Tibial nerve (tissue), 4 donors: ENCODE measurements at places on chromosomes 13 and 19.

- DNase-seq: no peak
Measured at GRCh38 chr13:112444416-112445399, 68.6 kb downstream of the SPACA7 start.

DNA sequence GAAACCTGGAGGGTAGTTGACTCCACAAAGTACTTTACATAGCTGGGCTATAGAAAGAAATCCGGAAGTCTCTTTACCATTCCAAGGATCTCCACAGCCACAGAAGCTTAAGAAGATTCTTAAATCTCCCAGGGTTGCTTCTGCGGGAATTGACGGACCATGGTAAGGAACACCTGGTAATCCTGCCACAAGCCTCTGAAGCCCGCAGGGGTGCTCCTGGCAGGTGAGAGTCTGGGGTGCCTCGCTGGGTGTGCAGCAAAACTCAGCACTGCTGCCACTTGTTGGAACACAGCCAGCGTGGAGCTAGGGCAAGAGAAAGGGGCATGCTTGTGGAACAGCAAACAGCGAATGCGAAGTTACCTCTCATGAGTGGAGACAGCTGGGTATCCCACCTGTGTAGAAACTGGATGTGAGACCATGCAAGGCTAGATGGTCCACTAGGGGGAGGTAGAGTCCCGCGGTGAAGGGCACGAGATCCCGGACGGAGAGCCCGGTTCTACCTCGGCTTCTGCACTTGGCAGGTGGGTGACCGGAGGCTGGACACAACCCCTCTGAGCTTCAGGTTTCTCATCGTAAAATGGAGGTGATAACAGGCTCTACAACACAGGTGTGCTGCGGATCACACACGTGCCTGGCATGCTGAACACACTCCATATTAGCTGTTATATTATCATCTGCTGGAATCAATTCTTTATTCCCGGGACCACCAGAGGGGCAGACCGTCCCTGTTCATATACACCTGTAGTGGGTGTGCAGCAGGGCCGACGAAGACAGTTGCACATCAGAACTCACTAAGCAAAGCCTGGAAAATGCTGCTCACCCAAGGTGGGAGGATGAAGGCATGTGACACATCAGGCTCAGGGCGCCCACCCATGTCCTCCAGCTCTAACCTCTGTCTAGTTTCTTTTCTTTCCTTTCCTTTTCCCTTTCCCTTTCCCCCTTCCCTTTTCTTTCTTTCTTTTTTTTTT is 24.1 kb upstream of the UBAC2 start:
- DNase-seq: peak; percentile 36

DNA sequence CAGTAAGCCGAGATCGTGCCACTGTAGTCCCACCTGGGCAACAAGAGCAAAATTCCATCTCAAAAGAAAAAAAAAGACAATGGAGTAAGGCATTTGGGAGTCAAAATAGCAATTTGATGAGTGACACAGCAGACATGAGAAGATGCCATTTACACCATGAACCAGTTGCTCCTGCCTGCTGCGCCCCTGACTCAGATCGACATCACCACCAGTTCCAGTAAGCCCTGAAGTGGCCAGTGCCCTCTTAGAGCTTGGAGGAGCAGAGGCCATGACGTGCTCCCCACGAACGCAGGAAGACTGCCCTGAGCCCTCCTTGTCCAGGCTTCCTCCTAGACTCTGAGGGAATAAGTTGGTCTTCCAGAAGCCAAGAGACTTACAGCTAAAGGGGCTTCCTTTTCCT is 339.2 kb downstream of the MYO16 start:
- DNase-seq: no peak

DNA sequence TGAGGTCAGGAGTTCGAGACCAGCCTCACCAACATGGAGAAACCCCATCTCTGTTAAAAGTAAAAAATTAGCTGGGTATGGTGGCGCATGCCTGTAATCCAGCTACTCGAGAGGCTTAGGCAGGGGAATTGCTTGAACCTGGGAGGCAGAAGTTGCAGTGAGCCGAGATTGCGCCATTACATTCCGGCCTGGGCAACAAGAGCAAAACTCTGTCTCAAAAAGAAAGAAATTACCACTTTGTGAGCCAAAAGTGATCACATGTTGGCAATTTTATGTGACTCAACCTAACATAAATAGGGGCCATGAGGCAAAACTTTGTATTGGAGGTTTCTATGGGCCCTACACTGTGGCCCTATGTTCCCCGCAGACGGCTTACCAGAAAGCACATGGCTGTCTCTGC is 72.2 kb downstream of the MAP4K1 start:
- DNase-seq: no peak

- DNase-seq: peak; percentile 7
Measured at GRCh38 chr13:113657851-113658741, at the start of gene ATP4B. Gene ATP4B, minus strand, starts transcription at chr13:113658198. Its CDS starts 54 bp downstream, at chr13:113658144.

DNA sequence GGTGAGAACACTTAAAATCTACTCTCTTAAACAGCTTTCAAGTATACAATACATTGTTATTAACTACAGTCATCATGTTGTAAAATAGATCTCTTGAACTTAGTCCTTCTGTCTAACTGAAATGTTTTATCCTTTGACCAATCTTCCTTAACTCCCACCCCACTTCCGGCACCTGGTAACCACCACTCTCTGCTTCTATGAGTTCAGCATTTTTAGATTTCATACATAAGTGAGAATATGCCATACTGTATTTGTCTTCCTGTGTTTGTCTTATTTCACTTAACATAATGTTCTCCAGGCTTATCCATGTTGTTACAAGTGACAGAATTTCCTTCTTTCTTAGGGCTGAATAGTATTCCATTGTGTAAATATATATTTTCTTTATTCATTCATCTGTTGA is 144.1 kb upstream of the TRPC4 start:
- DNase-seq: no peak

DNA sequence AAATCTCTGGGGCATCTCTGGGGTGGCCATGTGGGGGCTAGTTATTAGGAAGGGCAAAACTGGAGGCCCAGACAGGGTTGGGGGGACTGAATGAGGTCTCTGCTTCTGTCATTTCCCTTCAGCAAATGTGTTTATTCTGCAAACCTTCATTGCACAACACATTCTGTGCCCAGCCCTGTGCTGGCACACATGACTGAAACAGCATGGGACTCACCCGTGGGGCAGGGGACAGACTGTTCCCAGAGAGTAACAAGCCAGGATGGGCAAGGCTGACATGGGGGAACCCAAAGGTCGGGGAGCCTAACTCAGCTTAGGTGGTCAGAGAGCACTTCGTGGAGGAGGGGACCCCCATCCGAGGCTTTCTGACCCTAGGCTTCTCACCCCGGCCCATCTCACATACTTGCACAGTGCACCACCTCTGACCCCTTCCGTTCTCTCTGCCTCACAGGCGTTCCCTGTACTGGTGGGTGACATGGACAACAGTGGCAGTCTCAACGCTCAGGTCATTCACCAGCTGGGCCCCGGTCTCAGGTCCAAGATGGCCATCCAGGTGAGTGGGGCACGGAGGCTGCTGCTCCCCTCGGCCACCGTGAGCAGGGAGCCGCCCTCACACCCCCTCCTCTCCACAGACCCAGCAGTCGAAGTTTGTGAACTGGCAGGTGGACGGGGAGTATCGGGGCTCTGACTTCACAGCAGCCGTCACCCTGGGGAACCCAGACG is 2.4 kb downstream of the TOMM40 start:
- no peak for DNase-seq

DNA sequence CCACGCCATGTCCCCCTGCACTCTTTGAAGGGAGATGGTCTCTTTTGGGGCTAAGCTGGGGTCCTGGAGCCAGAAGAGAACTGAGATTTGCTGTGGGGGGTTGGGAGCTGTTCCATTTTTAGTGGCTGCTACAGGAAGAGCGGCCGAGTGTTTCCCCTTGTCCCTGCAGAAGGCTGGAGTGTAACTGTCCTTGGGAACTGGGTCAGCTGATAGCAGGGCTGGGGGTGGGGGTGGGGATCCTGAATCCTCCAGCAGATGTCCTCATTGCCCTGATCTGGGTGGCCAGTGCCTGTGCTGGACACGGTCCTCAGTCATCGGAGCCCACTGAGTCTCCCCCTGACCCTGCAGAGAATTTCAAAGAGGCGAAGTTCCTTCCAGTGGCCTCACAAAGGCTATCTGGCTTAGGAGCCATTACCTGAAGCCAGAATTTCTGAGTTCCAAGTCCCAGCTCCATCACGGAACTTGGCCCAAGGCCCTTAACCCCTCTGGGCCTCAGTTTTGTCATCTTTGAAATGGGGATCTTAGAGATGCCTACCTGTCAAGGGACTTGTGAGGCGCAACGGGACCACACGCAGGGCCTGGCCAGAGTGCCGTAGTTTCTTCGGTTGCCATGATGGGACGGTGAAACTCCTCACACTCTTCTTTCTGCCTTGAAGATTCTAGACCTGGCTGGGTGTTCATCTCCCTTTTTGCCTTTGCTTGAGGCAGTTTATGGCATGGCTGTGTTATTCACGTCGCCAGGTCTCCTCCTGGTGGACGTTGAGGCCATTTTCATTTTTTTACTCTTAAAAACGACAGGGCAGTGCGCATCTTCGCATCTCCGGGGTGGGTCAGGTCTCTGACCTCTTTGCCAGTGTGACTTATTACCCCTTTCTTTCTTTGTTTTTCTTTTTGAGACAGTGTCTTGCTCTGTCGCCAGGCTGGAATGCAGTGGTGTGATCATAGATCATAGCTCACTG is 51.9 kb downstream of the DNM2 start:
- DNase-seq: peak; percentile 27

- DNase-seq: no peak
Measured at GRCh38 chr13:94435604-94436226, 43.8 kb downstream of the DCT start.

DNA sequence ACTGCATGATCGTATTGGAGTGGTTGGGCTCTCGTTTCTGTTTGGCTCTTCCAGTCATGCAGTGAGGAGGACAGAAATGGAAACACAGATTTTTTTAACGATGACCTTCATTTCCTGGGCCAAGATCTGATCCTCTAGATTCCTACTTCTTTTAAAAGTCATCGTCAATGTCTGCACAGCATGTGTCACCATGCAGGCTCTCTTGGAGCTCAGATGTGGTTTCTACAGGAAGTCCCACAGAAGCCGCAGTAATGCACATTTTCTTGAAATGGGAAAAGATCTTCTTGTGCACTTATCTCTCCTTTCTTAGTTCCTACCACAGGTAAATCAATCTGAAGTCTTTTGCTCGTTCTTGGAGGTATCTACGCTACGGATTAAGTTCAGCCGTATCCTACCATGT is 626.9 kb downstream of the EFNB2 start:
- DNase-seq: no peak
